ENCODE measurements at places on chromosomes 1 and 21.

GRCh38 chr1:15428815-15429435 is 9.3 kb upstream of the CTRC start:
- DNase-seq = no peak

DNA sequence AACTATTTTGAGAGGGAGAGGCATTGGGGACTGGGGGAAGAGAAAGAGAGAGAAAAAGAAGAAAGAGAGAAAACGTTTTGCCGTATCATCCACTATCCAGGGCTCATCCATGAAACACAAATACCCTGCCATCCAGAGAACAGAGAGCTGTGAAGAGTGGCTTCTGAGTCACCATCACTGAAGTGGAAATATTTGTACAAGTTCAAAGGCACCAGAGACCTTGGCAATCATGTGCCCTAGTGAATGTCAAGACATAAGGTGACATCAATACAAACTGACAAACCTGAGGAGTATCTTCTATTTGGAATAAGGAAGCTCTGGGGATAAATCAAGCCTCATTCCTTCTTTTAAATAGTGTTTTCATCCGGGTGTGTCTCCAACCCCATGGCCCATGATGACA is 197.2 kb upstream of the PROX1 start:
- no peak for DNase-seq

DNA sequence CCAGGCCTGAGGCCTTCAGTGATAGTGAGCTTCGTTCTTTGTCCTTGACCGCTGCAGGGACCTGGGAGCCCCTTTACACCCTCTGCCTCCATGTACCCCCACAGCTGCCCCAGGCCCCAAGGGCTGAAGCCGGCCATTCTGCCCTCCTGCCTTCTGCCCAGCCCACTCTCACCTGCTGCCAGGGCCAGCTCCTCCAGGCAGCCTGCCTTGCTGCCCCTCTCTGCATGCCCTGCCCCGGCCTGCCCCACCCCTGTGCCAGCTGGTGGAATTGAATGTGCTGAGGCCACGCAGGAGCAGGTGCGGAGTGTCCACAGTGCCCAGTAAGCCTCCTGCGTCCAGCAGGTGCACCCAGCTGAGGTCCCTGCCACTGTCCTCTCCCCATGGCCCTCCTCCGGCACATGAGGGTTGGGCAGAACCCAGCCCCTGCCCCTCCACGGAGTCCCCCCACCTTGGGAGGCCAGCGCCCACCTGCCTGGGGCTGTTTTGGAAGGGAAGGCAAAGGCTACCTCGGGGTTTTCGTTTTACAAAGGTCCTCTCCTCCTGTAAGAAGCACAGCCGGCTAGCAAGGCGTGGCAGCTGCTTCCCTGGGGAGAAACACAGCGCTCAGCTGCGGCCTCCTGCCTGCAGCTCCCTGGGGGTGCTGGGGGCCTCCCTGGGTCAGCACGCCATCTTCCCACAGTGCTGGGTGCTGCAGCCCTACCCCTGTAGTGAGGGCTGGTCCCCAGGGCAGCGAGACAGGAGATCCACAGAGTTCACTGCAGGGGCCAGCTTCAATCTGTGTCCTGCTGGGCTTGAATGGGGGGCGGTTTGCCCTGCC is 21.0 kb downstream of the MMEL1 start:
- no peak for DNase-seq

- no peak for DNase-seq
These were observed 24.9 kb upstream of the VPS26C start for GRCh38 chr21:37292041-37292440.

DNA sequence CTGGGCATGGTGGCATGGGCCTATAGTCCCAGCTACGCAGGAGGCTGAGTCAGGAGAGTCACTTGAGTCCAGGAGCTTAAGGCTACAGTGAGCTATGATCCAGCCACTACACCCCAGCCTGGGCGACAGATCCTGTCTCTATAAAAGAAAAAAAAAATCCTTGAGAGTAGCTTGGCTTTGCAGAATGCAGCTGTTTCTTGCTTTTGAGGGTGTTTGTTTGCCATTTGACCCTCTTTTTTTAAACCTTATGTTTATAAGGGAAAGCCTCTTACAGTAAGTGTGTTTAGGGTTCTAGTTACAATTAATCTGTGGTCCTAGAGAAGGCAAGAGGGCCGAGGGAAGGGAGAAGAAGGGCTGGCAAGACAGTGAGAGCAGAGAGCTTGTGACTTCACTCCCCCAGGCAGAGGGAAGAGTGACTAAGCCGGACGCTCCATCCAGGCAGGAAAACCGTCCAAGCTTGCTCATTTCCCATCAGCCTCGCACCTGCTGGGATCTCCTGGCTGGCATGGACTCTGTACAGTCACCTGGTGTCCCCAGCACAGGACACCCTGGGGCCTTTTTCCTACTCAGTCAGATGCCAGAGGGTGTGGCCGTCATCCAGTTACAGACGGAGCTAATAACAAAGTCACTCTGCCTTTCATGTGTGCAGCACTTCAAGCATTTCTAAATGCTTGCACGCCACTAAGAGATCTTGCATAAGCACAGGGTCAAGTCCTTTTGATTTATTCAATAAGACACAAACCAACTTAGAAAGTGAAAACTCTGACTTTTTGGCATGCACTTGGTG is 55.5 kb upstream of the PSEN2 start:
- no peak for DNase-seq

DNA sequence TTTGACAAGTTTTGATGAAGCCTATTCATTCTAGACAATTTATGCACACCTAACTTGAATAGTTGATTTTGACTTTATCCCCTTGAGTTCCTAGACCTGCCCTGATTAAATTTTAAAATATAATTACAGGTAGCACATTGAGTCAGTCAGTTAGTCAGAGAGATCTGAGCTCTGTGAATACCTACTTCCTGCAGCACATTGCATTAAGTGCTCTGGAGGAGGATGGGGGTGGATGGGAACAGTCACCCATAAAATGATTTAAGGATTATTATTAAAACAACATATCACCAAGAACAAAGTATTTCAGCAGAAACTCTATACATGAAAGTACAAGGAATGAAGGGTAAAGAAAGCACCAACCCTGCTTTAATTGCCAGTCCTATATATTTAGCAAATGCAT is 11.8 kb upstream of the RPF1 start:
- DNase-seq = no peak

Measured in stimulated activated CD4-positive, alpha-beta T cell treated with anti-CD3 and anti-CD28 coated beads, Interleukin-4, amount 100 ng/mL, for 48 hours (primary cell).